A549 treated with Hydrocortisone at 1 μM for 4 hours (cell line): ENCODE measurements at places on chromosomes 12 and 14. TPM values are rescaled to one million over a fixed set of nuclear protein-coding genes. Genes with fewer than 3 reads are reported as not detected.

OTOGL gene
- not detected in 5 replicates for total RNA-seq

PLEKHD1 gene
- total RNA-seq: 0.02 to 0.07 TPM (median 0.03 TPM) in 5 replicates

NEUROD4 gene
- total RNA-seq: not detected in 5 replicates

ST8SIA1 gene
- not detected in 5 replicates for total RNA-seq

CCT2 gene
- 275 to 396 TPM (median 294 TPM) in 5 replicates for total RNA-seq

DCN gene
- 0.22 to 0.35 TPM in 2 of 5 replicates, not detected in the others for total RNA-seq

RNASE1 gene
- total RNA-seq: 0.12 to 0.31 TPM (median 0.15 TPM) in 5 replicates

BRAP gene
- total RNA-seq: 12.3 to 14.3 TPM (median 13.6 TPM) in 5 replicates

OR4L1 gene
- not detected in 5 replicates for total RNA-seq

TAC3 gene
- 0.15 to 0.18 TPM in 2 of 5 replicates, not detected in the others for total RNA-seq

GSC gene
- 0.28 to 0.31 TPM (median 0.30 TPM) in 5 replicates for total RNA-seq

NTN4 gene
- 36.5 to 45.2 TPM (median 42.3 TPM) in 5 replicates for total RNA-seq

SRSF5 gene
- total RNA-seq: 204 to 332 TPM (median 242 TPM) in 5 replicates

FGF6 gene
- total RNA-seq: not detected in 5 replicates

RTN1 gene
- 0.07 to 0.12 TPM (median 0.12 TPM) in 3 of 5 replicates, not detected in the others for total RNA-seq

LBHD2 gene
- total RNA-seq: 0.16 to 0.24 TPM in 2 of 5 replicates, not detected in the others

SYCP3 gene
- 0.18 TPM in 1 of 5 replicates, not detected in the others for total RNA-seq

SLC25A3 gene
- total RNA-seq: 742 to 791 TPM (median 770 TPM) in 5 replicates

RHOJ gene
- not detected in 5 replicates for total RNA-seq

POTEM gene
- not detected in 5 replicates for total RNA-seq

NRXN3 gene
- total RNA-seq: 0.55 to 1.4 TPM (median 0.94 TPM) in 5 replicates

LPAR5 gene
- total RNA-seq: 0.58 to 1.0 TPM (median 0.70 TPM) in 5 replicates

B4GALNT3 gene
- total RNA-seq: 0.47 to 0.71 TPM (median 0.60 TPM) in 5 replicates

LMNTD1 gene
- not detected in 5 replicates for total RNA-seq

PAX9 gene
- total RNA-seq: 2.5 to 3.5 TPM (median 3.0 TPM) in 5 replicates

SERPINA12 gene
- 0.06 TPM in 1 of 5 replicates, not detected in the others for total RNA-seq

CIDEB gene
- 0.13 to 0.22 TPM (median 0.22 TPM) in 5 replicates for total RNA-seq

ALX1 gene
- total RNA-seq: 4.0 to 5.0 TPM (median 4.4 TPM) in 5 replicates

HPD gene
- total RNA-seq: 1.4 to 2.1 TPM (median 1.9 TPM) in 5 replicates

ADSS1 gene
- total RNA-seq: 5.8 to 7.2 TPM (median 6.3 TPM) in 5 replicates

SDR9C7 gene
- 0.06 TPM in 1 of 5 replicates, not detected in the others for total RNA-seq

ASCL1 gene
- 0.03 TPM in 1 of 5 replicates, not detected in the others for total RNA-seq

BLOC1S1 gene
- 101 to 160 TPM (median 145 TPM) in 5 replicates for total RNA-seq
